Activated CD4-positive, alpha-beta T cell treated with anti-CD3 and anti-CD28 coated beads, Interleukin-10, Interleukin-2, amounts not matched to agents 100 ng/mL and 50 ng/mL, durations not matched to agents 16 hours and 8 hours (primary cell): ENCODE measurements at places on chromosomes 1 and 21.

DNA sequence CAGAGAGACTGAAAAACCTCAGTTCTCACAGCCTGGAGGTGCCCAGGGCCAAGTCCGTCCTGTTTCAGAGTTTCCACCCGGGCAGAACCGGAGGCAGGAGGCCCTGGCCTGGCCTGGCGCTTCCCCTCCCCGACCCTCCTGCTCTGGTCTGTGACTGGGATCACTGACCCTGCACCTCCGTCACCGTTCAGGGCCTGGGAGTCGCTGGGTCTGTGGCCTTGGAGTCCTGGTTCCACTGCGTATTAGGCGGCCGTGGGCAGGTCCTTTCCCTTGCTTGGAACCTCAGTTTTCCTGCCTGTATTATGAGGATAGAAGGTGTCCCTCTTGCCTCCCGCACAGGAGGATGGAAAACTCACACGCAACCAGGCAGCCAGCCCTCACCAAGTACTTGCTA, 533 bp upstream of the PLA2G2E start:
- no peak for DNase-seq

DNA sequence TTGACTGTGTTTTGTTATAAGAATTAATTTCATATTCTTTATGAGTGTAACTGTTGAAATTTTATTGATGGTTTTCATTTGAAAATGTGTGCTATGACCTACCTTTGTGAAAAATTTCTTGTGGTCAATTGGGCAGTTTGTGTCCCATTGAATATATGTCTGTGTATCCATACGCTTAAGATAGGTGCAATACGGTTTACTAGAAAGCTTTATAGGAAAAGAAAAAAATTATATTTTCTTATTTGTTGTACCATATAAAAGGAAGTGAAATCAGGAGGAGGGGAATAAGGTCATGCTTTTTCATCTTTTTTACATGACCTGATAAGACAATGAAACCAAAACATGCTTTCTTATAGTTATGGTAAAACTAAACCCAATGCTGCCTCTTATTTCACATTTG, 807.7 kb downstream of the USP25 start:
- no peak for DNase-seq

- DNase-seq: no peak
Observed at GRCh38 chr1:200228486-200228885, 181.3 kb downstream of the ZNF281 start.

DNA sequence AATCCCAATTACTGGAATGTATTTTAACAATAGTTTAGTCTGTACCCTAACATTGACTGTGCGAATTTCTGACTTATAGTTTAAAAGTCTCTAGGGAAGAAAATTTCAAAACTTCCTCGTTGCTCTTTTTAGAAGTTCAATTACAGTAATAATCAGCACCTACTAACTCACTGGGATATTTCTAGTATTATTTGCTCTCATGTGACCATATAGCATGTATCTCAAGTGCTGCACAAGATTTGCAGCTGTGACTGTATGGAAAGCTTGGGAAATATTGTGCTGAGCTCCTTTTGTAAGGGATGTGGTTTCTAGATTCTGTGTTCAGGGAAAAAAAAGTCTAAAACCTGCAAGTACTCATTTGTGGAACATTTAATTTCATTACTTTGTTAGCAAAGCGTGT, 153.1 kb downstream of the ST6GALNAC3 start:
- no peak for DNase-seq

DNA sequence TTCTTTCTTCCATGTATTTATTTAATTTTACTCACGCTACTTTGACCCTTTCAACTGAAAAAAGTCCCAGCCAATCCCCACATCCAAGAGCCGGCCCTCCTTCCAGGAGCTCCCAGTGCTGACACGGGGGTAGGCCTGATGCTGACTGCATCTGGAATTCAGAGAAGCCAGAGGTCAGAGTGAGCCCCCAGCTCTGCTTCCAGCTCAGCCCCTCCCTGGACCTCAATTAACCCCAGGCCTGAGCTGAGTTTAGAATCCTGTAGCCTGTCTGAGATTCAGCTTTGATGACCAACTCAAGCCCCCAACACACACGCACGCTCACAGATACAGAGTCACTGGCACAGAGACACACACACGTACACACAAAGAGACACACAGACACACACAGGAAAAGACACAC, 247.9 kb downstream of the NPHP4 start:
- DNase-seq: no peak

GRCh38 chr1:174976436-174977108, 23.2 kb upstream of the CACYBP start:
- DNase-seq: peak; percentile 61

DNA sequence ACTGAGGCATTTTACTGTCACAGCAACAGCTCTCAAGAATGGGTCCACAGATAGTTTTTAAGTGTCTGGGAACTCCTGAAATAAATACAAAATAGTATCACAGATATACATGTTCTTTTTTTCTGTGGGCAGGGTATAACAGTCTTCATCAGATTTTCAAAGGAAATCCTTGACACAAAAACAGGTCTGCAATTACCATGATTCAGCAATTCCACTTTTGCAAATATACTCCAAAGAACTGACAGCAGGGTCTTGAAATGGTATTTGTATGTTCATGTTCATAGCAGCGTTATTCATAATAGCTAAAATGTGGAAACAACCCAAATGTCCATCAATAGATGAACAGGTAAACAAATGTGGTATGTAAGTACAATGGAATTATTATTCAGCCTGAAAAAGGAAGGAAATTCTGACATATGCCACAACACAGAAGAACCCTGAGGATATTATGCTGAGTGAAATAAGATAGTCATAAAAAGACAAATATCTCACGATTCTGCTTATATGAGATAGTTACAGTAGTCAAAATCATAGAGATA, 85.0 kb downstream of the EPS15 start:
- no peak for DNase-seq

- no peak for DNase-seq
Observed at GRCh38 chr1:226656201-226656600, 82.9 kb downstream of the ITPKB start.

- peak; percentile 84 for DNase-seq
Observed at GRCh38 chr1:66330722-66331141, 203.2 kb upstream of the SGIP1 start.

GRCh38 chr1:115459161-115459560, 121.1 kb upstream of the NGF start:
- DNase-seq: no peak

GRCh38 chr1:33195556-33195955, 13.7 kb upstream of the TRIM62 start:
- no peak for DNase-seq

DNA sequence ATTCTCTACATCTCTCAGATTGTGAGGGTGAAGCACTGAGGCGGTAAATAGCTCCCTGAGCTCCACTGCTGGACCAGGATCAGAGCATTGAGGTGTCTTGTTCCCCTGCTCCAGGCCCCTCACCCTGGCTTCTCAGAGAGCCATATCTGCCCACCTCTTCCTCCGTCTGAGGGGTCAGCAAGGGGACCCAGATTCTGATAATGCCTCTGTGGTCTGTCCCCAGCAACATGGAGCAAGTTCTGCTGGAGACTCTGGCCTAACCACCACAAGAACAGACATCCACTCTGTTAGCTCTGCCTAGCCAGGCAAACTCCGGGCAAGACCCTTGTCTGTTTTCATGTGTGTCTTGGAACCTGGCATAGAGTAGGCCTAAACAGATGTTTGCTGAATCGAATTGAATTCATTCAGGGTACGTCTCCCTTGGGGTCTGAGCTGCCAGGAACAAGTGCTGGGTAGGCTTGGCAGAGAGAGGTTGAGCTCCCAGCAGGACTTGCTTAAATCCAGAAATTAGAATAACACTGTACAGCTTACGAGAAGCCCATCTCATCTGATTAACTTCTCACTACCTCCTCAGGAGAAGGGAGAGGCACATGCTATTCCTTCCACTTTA, 2.3 kb downstream of the TRAF5 start:
- no peak for DNase-seq

DNA sequence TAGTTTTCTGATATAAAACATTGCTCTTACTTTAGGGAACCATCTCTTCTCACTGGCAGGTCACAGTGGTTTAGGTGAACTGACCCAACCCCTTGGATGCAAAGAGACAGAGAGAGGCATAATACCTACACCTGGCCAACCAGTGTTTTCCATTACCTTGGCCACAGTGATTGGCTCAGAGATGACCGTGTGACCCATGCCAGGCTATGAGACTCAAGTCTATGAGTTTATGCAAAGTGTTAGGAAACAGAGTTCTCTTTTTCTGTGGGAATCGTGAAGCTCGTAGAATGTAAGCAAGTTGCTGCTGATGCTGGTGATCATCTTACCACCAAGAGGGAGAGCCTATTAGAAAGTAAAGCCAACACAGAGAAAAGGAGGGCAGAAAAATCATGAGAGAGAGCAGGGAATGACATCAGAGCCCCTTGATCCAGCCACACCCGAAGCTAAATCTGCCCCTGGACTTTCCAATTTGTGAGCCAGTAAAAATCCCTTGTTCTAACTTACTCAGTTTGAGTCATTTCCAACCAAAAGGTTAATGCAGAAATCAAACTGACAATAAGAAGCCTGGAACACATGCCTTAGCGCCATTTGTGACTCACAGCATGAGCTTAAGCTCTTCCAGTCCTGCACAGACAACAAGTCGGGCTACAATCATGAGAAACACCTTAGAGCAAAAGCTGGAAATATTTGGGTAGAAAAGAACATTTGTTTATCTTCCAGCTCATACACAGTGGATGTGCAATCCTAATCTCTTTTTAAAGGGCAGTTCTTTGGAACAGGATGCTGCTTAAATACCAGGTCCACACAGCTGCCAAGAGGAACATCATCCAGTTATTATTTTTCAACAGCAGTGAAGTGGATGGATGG, 81.3 kb upstream of the KAZN start:
- peak; percentile 2 for DNase-seq

- DNase-seq: no peak
Observed at GRCh38 chr1:231419147-231419546, 2.9 kb downstream of the EGLN1 start.

GRCh38 chr1:34511802-34512201, 243.0 kb upstream of the GJB5 start:
- no peak for DNase-seq

DNA sequence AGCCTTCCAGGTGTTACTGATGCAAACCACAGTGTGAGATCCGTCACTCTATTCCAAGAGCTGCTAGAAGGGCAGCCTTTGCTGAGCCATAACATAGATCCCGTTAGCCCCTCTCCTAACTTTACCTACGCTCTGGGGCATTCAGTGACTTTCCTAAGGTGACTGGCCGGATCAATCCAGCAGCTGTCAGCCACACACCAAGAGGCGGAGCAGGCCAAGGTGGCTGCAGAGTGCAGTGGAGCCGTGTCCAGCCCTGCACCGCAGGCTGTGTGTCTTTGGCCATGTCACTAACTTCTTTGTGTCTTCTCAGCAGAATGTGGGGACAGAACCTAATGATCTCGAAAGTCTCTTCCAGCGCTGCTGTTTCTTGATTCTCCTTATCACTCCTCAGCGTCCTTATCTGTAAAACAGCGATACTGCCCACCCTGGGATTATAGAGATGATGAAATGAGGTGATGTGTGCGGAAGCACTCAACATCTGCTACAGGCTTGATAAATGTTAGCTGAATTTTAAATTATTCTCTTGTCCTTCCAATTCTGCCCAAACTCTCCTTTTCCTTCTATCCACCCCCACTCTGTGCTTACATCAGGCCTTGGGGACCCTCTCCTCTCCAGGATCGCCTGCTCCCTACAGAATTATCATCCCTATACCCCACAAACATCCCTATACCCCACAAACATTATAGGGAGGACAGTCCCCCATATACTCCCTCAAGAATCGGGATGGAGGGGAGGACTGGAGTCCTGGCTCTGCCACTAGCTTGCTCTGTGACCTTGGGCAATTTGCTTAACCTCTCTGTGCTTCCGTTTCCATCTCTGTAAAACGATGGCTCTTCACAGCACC, 25.8 kb upstream of the LRRN2 start:
- no peak for DNase-seq

DNA sequence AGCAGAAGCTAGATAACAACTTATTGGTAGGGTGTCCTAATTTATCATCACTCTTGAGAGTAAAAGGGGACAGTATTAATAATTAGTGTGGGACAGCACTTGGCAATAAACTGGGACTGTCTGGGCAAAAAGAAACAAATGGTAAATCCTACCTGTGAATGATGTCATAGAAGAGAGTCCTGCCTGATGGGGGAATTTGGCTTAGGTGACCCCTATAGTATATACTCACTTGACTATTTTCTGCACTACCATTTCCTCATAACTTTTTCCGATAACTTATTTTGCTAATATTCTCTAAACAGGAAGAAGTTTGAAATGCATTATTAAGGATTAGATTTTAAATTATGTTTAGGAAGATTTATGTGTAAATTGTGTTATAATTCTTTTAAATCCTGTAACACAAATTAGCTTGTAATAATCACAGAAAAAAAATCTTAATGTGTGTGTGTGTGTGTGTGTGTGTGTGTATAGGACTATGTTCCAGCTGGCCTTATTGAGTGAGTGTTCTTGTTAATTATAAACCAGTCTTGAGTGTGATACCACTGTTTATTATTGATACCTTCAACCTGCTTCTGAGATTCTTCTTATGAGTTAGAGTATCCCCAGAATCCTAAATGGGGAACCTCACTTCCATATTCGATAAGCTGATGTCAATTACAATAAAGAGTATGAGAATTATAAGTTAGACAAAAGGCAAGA, 144.2 kb upstream of the C1orf105 start:
- no peak for DNase-seq

DNA sequence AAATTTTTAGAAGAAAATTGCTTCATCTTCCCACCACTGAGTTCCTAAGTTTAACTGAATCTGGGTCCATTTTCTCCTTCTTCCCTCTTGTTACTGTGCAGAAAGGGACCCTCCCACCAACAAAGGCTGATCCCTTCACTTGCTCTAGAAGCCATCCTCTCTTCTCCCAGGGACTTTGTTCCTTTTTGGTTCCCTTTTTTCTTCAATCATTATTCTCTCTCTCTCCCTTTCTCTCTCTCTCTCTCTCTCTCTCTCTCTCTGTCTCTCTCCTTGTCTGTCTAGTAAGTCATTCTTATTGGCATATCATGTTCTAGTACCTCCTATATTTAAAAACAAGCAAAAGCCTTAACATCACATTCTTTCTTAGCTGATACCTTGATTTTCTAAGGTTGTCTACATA, 31.7 kb upstream of the GADD45A start:
- DNase-seq: no peak

DNA sequence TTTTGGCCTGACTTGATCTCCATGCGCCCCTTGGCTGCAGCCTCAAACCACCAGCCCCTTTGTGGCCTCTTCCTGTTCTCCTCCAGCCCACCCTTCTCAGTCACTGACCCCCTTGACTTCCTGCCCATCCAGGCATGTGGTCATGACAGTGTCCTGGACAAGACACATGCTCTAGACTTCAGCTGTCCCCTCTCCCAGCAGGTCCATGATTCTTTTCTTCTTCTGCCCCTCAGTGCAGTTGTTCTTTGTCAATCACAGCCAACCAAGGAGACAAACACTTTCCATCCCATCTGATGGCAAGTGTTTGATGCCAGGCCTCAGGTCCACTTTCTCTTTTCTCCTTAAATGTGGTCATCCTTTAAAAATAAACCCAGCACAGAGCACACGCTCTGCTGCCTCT, 49.7 kb downstream of the SYT6 start:
- DNase-seq: no peak

GRCh38 chr1:6111991-6112689, 66.5 kb downstream of the KCNAB2 start:
- no peak for DNase-seq
